ENCODE measurements at places on chromosomes 4 and X.

DNA sequence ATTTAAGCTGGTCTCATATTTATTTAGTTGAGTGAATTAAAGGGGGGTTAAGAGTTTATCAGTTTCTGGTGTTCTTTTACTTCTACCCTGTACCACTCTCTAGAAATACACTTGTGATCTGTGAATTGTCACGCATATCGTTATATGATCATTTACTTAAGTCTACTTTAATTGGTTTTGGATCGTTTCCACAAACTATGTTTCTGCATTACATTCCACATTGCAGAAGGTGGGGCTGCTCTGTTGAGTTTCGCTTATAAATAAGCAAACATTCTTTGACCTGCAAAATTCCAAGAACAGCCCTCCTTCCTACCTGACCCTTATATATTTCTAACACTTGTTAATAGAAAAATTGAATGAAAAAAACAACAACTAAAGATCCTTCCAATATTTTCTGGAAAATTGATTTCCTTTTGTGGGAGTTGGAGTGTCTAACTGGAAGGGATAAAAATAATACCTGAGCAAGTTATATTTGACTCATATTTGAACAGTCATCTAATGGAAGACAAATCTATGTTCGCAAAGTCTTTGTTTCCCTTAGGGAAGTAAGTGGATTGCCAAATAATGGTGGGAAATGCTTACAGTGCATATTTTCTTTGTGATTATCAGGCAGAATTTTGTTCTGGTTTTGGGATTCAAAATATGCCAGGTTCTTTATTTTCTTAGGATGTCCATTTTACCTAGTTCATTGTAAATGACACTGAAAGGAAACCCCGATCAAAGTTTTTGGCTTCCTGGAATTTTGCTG, 152.7 kb downstream of the RELL1 start:
- DNase-seq, result no peak

GRCh38 chrX:55026143-55026542, 4.6 kb downstream of the ALAS2 start:
- no peak for DNase-seq

DNA sequence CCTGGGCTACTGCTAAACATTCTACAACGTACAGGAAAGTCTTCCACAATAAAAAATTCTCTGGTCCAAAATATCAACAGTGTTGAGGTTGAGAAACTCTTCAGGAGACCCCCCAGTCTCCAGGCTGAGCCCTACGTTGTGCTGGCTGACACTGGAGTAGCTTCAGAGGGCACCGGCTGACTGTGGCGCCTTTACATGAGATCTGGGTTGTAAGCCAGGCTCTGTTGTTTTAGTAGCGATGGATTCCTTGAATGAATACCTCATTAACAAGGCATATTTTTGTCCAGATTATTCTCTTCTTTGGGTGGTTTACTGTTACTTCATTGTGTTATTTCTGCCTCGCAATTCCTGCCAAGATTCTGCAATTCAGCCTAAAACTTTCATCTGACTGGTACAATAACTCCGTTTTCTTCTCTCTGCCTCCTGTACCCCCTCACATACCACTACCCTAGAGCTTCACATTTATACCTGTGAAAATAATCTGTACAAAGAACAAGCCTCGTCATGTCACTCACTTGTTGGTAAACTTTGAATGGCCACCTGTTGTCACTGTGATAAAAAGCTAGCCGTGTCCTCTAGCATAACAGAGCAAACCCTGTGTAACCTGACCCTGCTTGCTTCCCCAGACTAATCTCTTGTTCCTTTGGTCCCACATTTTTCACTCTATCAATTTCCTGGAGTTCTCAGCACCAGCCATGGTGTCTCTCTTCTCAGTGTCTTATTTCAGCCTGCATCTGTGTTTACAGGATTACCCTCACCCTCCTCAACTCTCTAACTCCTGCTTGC, 1476.1 kb upstream of the TENM3 start:
- DNase-seq, result no peak

- DNase-seq, result no peak
Observed at GRCh38 chr4:13626492-13627177, 890 bp downstream of the BOD1L1 start.

DNA sequence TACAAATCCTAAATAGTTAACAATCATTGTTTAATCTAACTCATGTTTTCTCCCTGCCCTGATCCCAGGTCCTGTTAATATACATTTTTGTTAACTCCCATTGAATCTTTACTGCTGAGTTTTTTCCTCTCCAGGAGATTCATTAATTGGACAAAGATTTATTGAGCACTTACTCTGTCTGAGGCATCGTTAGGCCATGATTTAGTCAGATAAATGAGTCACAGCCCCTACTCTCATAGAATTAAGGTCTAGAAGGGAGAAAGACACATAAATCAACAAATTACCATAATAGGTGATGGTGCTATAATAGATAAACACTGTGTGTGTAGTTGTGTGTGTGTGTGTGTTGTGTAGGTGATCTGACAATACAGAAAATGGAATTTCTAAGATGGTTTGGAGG, 112.5 kb downstream of the MAPK10 start:
- DNase-seq, result no peak

- no peak for DNase-seq
Observed at GRCh38 chr4:150562751-150563150, 19.2 kb upstream of the MAB21L2 start.

- DNase-seq, result no peak
Observed at GRCh38 chr4:24150034-24150433, 260.2 kb upstream of the PPARGC1A start.

DNA sequence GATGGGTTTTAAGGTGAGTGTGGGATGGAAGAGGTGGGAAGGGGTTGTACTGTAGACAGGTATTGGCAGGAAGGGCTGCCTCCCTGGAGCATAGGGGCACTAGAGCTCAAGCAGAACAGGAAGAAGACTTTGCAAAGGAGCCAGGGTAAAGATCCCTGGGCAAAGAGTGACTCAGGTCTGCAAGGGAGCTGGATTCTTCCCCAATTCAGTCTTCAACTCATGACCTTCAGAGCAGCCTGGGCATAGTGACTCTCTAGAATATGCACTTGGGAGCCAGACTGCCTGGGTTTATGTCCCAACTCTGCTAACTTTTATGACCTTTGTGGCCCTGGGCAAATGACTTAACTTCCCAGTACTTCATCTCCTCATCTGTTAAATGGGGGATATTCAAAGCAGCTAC, 4.0 kb downstream of the LONRF3 start:
- DNase-seq, result peak; percentile 19

DNA sequence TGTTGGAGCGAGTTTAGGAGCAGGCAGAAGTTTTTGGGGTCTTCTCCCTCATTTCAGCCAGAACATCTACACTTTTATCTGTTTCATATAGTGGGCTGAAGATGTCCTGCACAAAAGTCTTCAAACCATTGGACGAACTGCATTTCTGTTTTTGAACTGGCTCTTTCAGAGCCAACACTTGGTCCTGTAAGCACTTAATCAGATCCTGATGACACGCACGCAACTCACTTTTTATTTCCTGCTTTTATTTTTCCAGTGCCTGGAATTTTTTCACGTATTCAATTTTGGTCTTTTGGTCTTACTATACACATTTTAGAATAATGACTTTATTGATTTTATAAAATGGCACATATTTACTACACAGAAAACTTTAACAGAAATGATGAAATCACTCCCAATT, 40.2 kb upstream of the NKX3-2 start:
- DNase-seq, result no peak

DNA sequence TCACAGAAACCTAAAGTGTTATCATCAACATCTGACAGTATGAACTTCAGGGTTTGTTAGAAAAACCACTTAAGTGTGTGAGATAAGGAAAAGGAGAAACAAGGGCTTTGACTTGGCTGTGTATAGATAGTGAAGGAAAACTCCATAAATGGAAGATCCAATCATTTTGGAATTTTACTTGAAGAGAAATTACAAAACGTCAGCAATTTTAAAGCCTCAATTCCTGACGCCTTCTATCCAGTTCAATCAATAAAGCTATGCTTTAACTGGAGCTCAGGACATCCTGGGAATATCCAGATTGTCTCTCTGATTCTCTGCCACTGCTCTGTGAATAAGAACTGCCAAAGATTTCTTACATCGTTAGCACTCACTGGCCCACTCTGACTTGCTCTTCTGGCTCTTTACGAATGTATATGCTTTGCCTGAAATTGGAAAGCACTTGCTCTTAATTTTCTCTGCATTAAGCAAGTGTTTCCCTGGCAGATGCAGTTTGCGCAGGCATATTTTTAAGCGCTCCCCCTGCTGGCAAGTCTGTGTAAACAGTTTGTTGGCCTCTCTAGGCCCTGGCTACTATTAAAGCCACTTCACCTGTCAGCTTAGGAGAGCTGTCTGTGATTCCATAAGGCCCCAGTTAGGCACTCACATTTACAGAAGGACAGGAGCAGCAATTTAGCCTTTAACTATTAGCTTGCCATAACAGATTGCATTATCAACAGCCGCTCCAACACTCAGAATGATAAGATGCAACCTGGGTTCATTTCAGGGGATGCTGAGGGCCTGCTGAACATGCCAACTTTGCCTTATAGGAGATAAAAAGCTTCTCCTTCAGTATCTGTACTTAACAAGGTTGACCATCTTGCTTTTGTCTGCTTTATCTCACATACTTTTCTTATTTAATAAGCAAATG, 251.4 kb upstream of the DDX53 start:
- DNase-seq, result peak; percentile 41

GRCh38 chrX:110722135-110722534, 73.5 kb downstream of the CHRDL1 start:
- DNase-seq, result no peak

DNA sequence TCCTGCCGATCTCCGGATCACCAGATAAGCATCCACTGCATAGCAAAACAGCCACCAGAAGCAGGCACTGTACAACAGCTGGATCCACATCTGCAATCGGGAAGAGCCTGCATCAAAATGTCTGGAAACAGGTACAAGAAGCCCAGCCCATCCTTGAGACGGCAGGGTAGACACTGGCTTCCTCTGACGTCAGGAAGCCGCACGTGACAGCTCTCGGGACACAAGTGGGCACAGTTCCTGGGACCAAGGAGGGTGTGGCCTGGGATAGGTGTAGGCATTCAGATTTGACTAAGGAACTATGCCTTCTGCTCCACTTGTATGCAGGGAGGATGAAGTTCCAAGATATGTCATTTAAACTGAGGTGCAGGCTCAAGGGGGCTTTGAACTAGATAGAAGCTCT, 6.3 kb downstream of the GPR143 start:
- DNase-seq, result no peak

GRCh38 chrX:14694611-14695010, 165.3 kb downstream of the GLRA2 start:
- no peak for DNase-seq

GRCh38 chr4:65960751-65961150, 290.5 kb upstream of the EPHA5 start:
- DNase-seq, result no peak

DNA sequence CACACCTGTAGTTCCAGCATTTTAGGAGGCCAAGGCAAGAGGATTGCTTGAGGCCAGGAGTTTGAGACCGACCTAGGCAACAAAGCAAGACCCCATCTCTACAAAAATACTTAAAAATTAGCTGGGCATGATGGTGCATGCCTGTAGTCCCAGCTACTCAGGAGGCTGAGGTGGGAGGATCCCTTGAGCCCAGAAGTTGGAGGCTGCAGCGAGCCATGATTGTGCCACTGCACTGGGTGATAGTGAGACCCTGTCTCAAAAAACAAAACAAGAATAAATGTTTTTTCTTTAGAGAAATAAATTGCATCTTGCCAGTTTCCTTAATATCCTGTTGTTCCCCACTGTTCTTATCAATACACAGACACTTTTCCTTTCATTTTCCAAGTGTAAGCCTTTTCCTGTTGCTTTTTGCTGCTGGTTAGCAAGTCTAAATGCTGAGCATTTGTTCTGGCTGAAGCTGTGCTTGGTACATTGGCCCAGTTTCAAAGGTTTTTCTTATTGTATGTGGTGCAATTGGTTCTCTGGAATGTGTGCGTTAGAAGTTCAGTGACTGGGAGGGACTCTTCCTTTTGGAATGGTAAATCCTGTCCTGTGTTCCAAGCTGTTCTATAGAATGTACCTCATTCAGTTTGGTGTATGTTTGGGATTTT, 98.2 kb downstream of the AFF1 start:
- DNase-seq, result no peak

- DNase-seq, result peak; percentile 55
Observed at GRCh38 chrX:39452401-39452800, 645.4 kb downstream of the BCOR start.

DNA sequence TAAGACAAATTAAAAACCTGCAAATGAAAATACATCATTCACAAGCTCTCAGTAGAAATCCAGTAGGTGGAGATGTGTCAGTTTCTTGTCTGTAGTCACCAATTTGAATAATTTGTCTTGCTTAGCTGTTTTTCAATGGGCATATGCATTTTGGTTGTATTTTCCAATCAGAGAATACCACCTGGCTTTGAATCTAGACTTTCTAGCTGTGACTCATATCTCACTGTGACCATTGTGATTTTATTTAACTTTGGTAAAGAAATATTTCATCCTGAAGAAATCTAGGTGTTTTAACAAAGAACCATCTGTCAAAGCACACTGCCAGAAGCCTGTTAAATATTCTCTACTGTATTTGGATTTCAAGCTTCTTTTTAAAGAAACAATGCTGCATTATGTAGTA, 1650.6 kb upstream of the IGFBP7 start:
- DNase-seq, result no peak

GRCh38 chr4:8419222-8420041, 21.1 kb downstream of the ACOX3 start:
- peak; percentile 96 for DNase-seq

DNA sequence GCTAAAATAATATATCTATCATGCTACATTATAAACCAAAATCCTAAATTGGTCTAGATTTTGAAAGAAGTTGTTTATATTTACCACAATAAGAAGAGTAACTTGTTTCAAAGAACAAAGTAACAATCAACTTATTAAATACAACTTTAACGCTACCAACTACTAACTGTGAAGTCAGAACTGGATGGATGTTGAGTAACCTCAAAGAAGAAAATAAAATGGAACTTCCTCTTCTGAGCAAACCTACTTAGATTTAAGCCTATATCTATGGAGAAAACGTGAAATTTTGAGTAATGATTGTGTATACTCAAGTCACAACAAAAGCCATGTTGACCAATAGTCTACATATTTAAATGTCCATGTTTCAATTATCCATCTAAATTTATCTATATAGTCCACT, 25.7 kb downstream of the SH3RF1 start:
- peak; percentile 41 for DNase-seq

- DNase-seq, result peak; percentile 70
Observed at GRCh38 chr4:70667740-70668535, 1.6 kb upstream of the JCHAIN start.

DNA sequence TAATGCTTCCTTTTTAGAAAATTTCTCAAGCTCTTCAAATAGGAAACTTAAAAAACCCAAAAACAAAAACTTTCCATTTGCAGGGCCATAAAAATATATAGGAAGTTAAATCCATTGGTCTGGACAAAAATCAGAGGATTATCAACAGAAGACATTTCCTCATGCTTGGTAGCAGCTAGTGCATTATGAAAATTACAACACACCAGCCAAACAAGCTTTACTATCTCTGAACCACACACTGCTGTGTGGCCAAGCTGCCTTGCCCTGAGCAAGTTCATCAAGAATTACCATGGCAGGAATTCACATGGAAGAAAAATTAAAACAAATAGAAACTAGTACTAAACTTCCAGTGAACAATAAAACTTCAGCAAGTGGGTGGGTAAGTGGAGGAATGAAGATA, 3.6 kb downstream of the USP46 start:
- DNase-seq, result no peak

All from inflammatory macrophage treated with lipopolysaccharide for 1 hour (primary cell).